ENCODE measurements at places on chromosomes 6 and 20.
A peak's percentile ranks its signal among the peaks of the same experiment; 100 is the strongest.

GRCh38 chr6:3453413-3454272 lies 3.2 kb downstream of the SLC22A23 start:
- no peak for DNase-seq

GRCh38 chr6:25042536-25042935 lies 106.8 kb upstream of the RIPOR2 start:
- no peak for DNase-seq

DNA sequence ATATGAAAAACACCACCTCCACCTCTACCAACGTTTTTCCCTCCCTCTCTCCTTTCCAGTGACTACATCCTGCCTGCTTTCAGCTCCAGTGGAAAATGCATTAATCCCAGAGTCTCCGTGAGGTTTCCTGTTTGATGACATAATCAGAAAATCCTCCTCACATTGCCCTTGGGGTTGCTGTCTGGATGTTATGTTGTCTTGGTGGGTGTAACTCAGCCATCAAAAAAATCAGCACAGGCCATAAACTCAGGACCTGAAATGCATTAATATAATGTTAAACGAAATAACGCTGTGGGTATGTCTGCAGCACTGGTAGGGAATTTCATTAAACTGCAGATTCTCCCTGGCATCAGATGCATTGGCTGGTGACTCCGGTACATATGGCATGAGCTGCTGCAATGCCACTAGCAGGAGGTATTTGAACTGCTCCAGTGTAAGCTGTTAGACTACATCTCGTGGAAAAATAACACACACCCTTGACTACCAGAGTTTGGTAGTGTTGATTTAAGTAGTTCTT lies 297.8 kb downstream of the PRL start:
- no peak for DNase-seq

GRCh38 chr6:64926051-64926450 lies 781.0 kb downstream of the EYS start:
- DNase-seq: no peak

DNA sequence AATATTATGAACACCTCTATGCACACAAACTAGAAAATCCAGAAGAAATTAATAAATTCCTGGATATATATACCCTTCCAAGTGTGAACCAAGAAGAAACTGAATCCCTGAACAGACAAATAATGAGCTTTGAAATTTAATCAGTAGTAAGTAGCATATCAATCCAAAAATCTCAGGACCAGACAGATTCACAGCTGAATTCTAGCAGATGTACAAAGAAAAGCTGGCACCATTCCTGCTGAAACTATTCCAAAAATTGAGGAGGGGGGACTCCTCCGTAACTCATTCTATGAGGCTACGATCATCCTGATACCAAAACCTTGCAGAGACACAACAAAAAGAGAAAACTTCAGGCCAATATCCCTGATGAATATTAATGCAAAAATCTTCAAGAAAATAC lies 67.0 kb upstream of the PDE7B start:
- DNase-seq: no peak

GRCh38 chr6:72977114-72977513 lies 248.2 kb downstream of the KHDC1L start:
- no peak for DNase-seq

DNA sequence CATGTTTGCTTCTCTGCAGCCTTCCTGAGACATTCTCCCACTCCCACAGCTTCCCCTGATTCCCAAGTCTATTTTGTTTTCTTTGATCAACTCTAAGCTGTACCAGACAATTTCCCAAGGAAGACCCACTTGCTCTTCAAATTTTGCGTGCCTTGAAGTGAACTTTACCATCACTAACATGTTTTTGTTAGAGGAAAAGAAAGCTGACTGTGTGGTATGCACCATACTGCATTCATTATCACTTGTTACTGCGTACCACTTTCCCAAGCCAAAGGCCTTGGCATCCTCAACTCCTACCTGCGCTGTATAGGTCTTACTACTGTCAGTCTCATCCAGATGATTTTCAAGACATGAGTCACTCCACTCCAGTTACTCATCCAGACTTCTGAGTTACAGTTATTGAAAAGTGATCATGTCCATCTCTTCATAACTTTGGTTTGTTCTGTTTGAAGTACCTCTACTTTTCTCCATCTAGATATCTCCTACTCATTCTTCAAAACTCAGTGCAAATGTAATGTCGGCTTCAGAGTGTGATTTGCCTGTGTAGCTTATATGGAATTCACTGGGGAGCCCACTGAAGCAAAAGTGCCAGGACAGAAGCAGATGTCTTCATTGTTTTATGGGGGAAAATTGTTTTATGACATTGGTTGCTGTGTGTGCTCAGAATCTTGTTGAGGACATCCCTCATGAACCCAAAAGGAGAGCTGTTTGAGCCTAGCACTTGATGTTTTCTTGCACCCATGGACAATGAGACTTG lies 5.2 kb downstream of the RPS12 start:
- peak; percentile 59 for DNase-seq

GRCh38 chr6:162817196-162817595 lies 89.4 kb downstream of the PACRG start:
- no peak for DNase-seq

- no peak for DNase-seq
Observed at GRCh38 chr20:53800883-53801604, 207.4 kb upstream of the ZNF217 start.

DNA sequence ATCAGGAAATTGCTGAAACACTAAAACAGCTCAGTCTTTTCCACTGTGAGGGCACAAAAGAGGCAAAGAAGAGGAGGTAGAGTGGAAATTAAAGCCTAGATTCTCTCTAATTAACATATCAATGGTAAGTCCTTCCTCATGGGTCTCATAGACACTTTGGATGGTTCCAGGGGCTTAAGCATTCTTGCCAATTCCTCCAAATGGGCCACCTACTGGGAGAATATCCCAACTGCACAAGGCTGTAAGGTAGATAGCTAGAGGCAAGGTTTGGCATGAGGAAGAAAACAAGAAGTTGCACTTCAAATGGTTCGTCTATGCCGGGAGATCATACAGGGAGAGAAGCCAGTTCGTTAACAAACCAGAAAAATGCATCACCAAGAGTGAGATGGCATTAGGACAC lies 107.6 kb upstream of the KHDRBS2 start:
- no peak for DNase-seq

GRCh38 chr6:166365221-166365620 lies 17.5 kb downstream of the MPC1 start:
- DNase-seq: no peak

DNA sequence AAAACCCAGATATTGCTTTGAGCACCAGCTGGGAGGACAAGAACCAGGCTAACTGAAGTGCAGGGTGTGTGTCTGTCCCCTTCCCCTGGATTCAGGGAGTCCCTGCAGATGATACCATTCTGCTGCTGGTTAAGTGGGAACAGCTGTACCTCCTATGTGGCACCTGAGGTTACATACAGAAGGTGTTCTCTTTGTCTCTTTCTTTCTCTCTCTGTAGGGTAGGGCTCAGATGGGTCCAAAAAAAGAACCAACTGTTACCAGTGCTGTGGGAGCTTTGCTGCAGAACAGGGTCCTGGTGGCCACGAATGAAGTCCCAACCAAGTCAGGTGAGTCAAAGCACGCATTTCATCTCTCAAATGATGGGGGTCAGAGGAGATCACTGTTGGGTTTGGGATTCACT lies 38.6 kb downstream of the ZC2HC1B start:
- no peak for DNase-seq

GRCh38 chr6:107398001-107398400 lies 61.4 kb downstream of the PDSS2 start:
- no peak for DNase-seq

- DNase-seq: no peak
Observed at GRCh38 chr20:10315138-10315537, 96.5 kb downstream of the SNAP25 start.

DNA sequence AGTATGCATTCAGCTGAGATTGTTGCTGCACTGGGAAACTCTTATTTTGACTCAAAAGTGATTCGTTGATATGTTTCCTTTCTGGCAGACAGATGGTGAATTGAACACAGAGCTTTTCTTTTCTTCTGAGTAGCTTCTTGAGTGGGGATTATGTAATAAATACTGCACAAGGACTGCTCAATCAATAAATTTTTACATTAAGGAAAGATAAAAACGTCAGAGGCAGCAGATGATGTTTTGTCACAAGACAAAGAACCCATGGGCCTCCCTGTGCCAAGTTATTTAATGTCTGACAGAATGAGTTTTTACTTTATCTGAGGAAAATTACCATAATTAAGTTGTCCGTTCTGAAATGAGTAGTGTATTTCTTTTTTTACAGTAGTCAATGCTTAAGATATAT lies 460.3 kb downstream of the UTRN start:
- DNase-seq: no peak

DNA sequence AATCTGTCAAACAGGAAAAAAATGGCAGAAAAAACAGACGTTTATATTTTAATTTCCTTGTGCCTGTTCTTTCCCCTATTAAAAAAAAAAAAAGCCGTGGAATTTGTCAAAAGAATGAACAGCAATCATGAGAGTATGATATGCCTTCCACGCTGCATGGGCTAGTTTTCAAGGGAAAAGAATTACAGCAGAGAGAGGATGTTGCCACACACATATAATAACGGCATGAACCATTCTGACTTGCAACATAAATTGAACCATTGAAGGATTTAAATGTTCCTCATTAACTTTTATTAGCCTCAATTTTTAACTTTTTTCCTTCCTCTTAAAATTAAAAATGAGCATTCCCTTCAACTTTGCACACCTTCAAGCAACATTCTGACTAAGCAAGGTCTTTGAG lies 301.8 kb downstream of the FOXC1 start:
- no peak for DNase-seq

- no peak for DNase-seq
Observed at GRCh38 chr20:36396847-36397630, 90.9 kb downstream of the DLGAP4 start.

DNA sequence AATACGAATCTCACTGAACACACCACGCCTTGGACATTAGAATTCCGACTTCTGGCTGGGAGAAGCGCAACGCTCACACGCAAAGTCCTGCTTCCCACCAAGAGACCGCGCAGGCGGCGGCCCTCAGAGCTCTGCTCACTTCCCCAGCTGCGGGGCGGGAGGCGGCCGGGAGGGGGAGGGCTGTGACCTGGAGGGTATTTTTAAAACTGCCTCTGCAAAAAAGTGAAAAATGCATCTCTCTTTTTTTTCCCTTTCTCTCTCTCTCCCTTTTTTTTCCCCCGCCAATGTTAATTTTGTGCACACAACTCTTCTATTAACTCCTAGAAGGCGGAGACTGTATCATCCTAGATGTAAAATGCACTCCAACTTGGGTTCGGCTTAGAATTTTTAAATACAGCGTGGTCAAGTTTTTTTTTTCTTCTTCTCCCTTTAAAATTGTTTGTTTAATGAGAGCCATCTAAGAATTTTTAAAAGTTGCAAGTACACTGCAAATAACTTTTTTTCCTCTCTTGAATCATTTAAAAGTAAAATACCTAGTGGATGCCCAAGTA lies 66.4 kb downstream of the STX11 start:
- no peak for DNase-seq
